ENCODE measurements at places on chromosomes 4 and X.
A peak's percentile ranks its signal among the peaks of the same experiment; 100 is the strongest.

DNA sequence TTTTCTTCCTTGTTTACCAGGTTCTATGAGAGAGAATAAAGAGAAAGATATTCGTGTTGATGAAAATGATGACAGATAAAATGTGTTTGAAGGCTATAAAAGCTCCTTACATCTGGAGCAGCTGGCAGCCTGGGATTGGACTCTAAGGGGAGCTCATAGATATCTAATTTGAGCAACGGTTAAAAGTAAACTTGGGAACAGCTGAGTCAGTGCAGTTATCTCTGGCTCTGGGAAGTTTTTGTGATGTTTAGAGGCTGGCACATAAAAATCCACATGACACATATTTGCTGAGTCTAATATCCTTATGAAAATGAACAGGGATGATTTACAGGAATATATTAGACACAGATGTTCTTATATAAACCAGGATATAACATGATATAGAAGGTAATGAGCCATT, 331.8 kb upstream of the TENM3 start:
- DNase-seq = no peak

DNA sequence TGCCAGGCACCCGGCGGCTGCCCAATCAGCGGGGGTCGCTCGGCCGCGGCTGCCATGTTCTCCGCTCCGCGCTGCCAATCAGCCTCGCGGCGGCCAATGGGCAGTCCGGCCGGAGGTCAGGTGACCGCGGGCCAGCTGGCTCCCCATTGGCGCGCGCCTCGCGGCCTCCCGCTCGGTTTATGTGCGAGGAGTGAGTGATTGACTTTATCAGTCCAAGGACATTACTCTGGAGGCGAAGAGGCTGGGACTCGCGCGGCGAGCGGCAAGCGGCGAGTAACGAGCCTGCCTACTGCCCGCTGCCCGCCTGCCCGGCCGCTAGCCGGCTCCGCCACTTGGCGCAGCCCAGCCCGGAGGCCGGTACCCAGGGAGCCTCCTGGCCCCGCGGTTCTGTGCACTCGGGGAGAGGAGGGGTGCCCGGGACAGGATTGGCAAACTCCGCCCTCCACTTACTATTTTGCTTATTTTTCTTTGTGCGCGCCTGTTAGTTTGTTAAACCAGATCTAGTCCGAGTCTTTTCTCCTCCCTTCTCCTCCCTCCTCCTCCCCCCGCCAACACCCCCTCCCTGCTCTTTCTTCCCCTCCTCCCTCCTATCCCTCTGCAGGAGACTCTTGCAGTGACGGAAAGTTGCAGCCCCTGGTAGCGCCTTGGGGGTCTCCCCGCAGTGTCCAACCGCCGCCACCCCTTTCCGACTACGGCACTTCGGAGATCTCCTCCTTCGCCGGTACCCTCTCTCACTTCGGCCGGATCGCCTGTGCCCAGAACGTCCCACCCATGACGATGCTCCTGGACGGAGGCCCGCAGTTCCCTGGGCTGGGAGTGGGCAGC, at the start of gene ZIC3:
TSS of gene ZIC3 (plus strand) at position 207 of the 825 bp plus-strand sequence. CDS start at position 772, 565 bp downstream.
- DNase-seq = no peak

DNA sequence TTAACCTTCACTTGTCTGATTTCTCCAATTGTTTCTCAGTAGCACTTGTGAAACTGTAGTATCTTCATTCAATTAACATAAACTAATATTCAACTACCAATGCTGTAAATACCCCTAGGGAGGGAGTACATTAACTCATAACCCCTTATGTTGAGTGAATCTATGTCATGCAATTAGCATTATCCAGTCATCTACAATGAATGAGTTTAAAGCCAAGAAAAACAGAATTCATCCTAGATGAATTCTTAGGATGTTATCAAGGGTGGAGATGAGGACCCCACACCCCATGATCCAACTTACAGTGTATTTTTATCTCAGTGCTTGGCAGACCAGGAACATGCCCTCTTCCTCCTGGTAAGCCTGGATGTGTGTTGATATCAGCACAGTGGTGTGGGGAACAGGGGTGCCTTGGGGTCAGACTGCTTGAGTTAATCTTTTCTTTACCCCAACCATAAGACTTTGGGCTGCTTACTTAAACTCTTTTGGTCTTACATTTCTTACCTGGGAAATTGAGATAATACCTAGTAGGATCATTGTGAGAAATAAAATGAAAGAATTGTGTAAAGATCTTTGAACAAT, 62.1 kb upstream of the SCOC start:
- DNase-seq = no peak

GRCh38 chrX:40878766-40879165, 143.4 kb upstream of the MED14 start:
- DNase-seq = no peak

DNA sequence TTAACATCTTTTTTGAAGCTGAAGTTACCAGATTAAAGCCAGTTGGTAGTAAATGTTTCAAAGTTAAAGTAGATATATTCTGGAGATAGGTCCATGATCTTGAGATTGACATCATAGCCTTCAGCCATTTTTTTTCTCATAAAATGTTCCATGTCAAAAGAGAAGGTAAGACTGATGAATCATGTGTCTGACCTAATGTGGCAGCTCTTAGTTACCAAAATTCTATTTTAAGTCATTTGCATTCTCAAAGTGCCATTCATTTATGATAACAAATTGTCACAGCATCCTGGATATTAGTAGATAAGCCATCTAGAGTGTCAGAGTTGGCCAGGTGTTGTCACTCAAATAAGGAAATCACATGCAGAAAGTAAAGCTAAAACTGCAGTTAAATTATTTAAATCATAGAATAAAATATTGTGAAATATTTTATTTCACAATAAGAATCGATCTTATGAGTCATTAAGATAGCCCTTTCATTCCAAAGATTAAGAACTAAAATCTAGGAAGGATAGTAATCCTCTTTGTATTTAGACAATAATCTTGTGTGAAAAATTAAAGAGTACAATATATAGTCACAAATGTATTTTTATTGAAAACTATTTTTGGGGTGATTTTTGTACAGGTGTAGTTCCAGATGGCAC, 65.7 kb upstream of the ADAD1 start:
- no peak for DNase-seq

- DNase-seq = peak; percentile 20
Measured at GRCh38 chr4:133390198-133390855, 241.2 kb downstream of the PCDH10 start.

DNA sequence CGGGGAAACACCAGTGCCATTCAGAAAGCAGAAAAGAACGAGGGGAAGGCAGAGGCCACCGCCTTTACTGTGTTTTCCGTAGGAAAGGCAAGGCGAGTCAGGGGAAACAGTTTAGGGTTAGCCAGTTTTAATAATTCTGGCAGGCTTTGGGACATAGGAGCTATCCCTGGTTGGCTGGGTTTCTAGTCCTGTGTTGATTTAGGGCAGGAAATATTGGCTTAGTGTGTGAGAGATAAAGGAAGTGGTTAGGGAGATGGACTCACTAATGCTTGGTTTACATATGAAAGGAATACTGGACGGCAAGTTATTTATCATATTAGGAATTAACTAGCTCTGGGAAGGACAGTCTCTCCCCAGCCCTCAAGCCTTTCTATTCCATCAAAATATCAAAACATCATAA, 53.1 kb downstream of the SYNPO2 start:
- peak; percentile 30 for DNase-seq

GRCh38 chr4:253936-254756, 51.1 kb downstream of the ZNF732 start:
- no peak for DNase-seq

- peak; percentile 56 for DNase-seq
Measured at GRCh38 chrX:44874420-44875184, 1.6 kb downstream of the KDM6A start.

DNA sequence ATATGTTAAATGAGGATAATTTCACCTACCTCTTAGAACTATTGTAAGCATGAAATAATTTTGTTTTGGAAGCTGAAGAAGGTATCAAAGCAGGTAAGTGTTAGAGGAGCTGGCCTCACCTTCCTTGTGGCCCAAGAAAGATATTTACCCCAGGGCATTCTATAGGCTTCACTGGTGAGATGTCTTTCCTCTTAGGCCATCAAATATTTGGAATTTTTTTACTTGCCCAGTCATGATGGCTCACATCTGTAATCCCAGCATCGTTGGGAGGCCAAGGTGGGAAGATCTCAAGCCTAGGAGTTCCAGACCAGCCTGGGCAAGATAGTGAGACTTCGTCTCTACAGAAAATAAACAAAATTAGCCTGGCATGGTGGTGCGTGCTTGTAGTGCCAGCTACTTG, 6.1 kb upstream of the SMS start:
- DNase-seq = no peak

DNA sequence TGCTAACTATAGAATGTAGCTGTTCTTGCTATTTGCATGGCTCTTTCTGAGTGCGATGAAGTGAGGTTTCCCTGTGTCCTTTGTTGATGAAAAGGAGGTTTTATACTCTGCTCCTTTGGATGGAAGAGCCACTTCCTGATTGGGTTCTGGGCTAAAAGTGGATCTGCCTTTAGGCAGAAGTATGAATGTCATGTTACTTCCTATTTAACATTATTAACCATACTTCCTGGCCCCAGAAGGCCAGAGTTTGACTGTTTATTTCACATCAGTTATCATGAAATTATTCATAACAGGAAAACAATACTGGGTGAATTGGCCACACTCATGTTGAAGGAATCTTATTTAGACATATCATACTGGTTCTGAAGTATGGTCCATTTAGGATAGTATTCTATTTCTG, 386.2 kb downstream of the PCDH7 start:
- no peak for DNase-seq

DNA sequence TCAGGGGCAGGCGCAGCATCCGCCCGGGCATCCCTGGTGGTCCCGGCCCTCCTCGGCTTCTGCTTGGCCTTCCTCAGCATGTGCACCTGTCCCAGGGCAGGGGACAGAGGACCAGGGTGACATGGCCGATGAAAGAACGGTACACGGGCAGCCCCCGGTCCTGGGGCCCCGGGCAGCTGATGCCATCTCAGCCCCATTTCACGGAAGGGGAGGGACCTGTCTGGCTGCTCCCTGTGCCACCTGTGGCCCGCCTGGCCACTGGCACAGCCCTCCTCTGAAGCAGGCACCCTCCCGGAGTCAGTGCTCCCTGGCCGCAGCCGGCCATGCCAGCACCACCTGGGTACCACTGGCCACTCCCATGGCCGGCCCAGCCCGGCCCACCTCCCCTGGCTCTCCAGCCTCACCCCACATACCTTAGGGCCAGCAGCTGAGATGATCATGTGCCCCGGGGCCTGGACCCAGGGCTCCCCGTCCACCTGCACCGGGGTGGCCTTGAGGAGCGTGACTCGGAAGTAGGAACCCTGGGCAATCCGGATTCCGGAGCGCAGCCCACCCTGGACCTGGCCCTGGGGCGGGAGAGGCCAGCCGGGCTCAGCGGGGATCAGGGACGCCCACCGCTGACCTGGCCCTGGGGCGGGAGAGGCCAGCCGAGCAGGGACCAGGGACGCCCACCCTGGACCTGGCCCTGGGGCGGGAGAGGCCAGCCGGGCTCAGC, 12.6 kb downstream of the DGKQ start:
- DNase-seq = no peak

GRCh38 chrX:66039944-66040343, at the start of gene VSIG4:
Gene VSIG4 (minus strand): TSS chrX:66040080. CDS start chrX:66039998, 82 bp downstream.
- DNase-seq = peak; percentile 63

GRCh38 chr4:123455360-123455759, 58.8 kb downstream of the SPRY1 start:
- DNase-seq = no peak

DNA sequence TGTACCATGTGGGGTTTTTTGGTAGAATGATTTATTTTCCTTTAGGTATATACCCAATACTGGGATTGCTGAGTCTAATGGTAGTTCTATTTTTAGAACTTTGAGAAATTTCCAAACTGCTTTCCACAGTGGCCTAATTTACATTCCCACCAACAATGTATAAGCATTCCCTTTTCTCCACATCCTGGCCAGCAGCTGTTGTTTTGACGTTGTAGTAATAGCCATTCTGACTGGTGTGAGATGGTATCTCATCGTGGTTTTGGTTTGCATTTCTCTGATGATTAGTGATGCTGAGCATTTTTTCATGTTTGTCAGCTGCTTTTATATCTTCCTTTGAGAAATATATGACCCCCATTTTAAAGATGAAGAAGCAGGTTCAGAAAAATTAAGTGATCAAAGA, 153.7 kb downstream of the CBR4 start:
- no peak for DNase-seq

DNA sequence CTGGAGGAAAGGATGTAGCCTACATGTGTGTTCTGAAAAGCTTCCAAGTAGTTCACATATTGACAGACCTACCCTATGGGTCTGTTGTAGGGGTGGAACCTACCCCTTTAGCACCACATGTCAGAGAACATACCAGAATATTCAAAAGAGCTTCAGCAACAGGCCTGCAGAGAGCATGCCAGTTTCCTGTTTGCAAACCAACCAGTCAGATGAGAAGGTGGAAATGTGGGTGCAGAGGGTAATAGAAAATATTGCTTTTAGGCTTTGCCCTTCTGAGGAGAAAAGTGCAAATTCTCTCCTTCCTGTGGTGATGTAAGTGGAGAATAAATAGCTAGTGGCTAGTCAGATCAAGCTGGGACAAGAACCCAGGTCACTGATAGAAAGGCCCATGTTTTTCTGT, 16.4 kb downstream of the INTS6L start:
- peak; percentile 29 for DNase-seq

- no peak for DNase-seq
Measured at GRCh38 chr4:188016754-188017153, 21.2 kb downstream of the ZFP42 start.

DNA sequence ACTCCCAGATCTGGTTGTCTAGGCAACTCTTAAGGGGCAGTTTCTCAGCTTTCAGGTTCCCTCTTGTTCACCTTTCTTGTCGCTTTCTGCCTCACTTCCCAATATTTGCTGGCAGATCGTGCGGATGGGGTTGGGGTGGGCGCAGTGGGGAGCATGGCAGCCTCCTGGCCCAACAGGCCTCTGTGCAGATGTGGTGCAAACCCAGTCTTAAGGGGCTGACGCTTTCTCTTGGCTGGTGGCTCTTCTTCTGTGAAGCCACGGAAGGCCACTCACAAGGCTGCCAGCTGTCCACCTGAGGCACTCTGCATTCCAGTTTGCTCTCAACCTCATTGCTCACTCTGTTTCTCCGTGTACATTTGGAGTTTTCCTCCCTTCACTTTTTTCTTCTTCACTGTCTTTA, 61.7 kb downstream of the NBDY start:
- no peak for DNase-seq

- DNase-seq = peak; percentile 75
Measured at GRCh38 chr4:139167774-139168444, 9.1 kb downstream of the ELF2 start.

- DNase-seq = peak; percentile 43
Measured at GRCh38 chrX:154490021-154490413, 412 bp downstream of the SLC10A3 start.

- no peak for DNase-seq
Measured at GRCh38 chr4:111128327-111128726, 505.4 kb upstream of the PITX2 start.

DNA sequence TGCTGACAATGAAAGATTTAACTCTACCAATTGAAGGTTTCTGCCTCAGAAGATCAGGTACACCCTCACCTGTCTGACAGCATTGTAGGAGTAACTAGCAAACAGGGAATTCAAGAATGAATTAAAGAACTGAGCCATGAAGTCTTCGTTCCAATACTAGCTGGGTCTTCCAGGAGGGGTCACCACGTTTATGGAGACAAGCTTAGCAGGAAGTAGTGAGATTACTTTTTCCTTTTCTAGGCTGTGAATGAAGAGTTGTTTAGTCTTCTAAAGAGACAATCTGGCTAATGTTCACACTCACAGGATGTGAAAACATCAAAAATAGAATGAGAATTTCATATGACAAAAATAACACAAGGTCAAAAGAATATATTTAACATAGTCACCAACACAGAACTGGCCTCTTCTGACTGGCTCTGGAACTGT, 54.9 kb downstream of the REELD1 start:
- DNase-seq = no peak

Data from KBM-7 (cell line).